HS-5 (cell line): ENCODE measurements at places on chromosomes 1 and 21.

DNA sequence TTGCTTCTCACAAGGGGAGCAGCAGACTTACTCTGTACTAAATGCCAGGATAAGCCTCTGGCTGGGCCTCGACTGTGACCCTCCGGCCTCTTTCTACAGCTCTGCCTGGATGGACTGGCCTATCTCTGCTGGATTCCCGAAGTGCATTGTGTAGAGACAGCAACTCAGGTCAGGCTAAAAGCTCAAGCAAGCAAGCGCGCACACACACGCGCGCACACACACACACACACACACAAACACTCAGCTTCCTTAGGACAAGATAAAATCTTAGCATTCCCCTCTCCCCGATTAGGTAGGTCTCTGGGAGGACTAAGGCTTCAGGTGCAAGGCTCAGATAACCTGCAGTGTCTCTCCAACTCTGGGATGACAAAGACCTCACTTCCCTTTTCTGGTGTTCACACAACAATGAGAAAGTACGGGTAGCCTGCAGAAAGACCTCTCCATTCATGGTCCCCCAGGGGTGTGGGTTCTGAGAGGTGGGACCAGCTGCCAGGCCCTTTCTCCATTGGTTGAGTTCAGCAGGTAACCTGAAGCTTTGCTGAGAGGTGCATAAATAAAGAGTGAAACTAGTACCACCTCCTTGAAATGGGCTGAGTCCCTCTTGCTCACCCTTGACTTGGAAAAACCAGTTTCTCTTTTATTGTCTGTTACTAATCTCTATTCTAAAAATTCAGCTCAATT lies 155.1 kb upstream of the CAMK1G start:
- no peak for DNase-seq

DNA sequence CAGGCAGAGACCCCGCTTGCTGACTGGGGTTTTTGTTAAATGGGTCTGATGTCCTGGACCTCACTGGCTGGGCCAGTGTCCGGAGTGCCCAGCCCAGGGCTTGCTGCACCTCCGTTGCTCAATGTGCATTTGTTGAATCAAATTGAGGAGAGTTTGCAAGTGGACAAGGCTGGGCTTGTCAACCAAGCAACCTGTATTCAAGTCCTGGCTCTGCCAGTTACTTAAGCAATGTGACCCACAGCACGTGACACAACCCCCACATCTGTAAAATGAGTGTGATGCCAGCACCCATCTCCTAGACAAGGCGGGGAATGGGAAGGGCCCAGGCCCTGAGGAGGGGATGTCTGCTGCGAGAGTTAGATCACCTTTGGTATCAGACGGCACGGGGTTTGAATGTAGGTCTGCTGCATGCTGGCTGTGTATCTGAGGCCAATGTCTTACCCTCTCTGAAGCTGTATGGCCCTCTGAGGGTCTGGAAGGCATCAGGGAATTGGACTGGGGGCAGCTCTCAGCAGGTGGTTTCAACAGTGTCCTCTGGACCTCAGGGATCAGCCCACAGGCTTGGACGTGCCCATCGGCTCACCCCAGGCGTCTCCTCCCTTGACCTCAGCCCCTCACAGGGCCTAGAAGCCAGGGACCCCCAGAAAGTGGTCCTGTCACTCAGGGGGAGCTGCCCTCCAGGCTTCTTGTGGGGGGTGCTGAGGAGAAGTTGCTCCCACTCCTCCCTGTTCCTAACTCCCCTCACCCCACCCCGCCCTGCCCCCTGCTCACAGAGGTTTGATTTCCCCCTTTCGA lies 51.0 kb upstream of the RUNX3 start:
- no peak for DNase-seq

GRCh38 chr1:60065199-60065598 lies 8.4 kb downstream of the C1orf87 start:
- no peak for DNase-seq

DNA sequence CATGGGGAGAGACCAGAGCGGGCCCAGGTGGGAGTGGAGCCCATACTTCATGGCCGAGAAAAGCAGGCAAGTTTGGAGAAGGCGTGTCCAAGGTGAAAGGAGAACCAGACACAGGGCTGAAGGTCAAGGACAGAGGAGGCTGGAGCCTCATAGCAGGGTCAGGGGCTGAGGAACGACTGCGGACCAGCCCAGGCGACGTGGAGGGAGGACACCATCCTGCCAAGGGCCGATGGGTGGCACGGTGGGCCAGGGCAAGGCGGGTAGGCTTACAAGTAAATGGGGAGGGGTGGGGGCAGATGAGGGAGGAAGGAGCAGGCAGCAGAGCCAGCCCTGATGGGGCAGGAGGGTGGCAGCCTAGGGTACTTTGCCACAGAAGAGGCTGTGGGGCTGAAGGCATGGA lies 18.2 kb upstream of the GPR153 start:
- DNase-seq = no peak

DNA sequence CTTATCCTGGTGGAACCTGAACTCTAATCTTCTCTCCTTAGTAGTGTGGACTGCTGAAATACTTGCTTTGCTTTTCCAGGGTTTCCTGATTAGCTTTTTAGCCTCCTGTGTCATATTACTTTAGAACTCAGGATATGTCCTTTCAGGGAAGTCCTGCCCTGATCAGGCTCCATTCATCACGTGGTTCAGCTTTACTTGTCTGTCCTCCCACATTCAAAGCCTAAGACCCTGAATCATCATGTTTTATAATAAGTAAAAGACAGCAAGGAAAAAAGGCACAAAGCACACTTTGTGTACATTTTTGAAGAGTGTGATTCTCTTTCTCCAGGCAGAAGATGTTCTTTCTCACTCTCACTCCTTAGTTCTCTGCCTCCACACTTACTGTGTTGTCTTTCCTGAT lies 70.6 kb downstream of the PATJ start:
- DNase-seq = no peak

DNA sequence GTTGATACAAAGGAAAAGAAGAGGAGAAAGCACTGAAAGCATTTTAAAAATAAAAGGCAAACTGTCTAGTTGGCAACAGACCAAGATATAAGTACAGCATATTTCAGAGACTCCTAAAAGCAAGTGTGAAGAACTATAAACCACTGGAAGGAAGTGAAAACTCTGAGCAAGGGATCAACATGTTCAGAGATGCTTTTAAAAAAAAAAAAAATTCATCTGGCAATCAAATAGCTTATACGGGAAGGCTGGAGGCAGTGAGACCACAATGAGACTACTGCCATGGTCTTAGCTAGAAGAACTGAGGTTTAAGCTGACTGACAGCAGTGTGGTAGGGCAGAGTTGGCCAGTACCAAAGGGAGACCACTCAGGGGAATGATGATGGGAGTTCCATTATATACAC lies 124.3 kb downstream of the VAV3 start:
- no peak for DNase-seq

GRCh38 chr1:109649491-109649914 lies 6.4 kb upstream of the GSTM4 start:
- DNase-seq = no peak

DNA sequence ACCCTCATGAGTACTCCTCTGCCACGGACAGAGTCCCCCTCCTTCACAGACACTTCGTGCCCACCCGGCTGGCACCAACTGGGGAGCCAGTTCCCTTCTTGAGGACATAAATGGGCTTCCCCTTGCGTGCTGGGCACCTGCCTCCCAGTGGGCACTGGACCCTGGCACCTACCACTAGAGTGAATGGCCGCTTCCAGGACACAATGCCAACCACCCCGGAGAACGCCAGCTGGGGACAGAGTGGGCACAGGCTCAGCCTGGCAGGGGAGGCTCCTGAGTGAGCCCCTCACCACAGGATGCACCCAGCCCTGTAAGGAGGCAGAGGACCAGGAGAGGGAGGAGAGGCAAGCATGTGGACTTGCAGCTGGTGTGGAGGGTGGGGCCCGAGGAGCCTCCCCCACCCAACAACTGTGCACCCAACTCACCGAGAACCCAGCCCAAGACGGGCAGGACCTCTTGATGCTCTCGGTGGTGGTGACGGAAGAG lies 1.0 kb downstream of the ENTREP3 start:
- no peak for DNase-seq

GRCh38 chr1:44646261-44647110 lies 27.8 kb downstream of the TMEM53 start:
- DNase-seq = no peak

- DNase-seq = no peak
Measured at GRCh38 chr21:31078796-31079195, 40.5 kb upstream of the KRTAP19-8 start.

DNA sequence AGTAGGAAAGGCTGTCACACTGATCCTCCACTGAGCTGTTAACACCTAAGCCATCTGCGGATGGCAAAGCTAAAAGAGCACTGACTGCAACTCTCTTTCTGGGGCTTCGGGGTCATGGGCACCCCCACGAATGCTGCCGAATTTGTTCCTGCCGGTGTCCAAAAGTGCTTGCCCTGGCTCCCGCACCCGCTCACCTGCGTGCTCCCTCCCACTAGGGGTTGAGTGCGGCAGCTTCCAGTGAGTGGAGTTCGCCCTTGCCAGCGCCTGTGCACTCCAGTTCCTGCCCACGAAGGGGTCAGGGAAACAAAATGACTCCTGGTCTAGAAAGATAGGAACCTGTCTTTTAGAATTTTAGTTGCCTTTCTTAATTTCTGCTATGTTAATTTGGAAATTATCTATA lies 78.7 kb downstream of the IFI44 start:
- DNase-seq = no peak

DNA sequence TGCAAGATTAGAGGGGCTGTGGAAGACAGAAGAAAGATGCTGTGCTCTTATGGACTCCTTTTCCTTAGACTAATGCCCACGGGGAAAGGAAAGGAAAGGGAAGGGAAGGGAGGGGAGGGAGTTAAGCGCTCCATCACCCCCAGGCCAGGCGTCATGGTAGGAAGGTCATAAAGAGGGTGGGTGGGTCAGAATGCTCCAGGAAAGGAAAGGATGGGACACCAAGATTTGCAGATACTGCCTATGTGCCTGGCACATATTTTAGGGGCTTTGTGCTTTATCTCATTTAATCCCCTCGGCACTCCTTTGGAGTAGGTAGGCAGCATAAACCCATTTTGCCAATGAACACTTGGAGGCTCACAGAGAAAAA lies 41.4 kb downstream of the MAB21L3 start:
- DNase-seq = no peak

DNA sequence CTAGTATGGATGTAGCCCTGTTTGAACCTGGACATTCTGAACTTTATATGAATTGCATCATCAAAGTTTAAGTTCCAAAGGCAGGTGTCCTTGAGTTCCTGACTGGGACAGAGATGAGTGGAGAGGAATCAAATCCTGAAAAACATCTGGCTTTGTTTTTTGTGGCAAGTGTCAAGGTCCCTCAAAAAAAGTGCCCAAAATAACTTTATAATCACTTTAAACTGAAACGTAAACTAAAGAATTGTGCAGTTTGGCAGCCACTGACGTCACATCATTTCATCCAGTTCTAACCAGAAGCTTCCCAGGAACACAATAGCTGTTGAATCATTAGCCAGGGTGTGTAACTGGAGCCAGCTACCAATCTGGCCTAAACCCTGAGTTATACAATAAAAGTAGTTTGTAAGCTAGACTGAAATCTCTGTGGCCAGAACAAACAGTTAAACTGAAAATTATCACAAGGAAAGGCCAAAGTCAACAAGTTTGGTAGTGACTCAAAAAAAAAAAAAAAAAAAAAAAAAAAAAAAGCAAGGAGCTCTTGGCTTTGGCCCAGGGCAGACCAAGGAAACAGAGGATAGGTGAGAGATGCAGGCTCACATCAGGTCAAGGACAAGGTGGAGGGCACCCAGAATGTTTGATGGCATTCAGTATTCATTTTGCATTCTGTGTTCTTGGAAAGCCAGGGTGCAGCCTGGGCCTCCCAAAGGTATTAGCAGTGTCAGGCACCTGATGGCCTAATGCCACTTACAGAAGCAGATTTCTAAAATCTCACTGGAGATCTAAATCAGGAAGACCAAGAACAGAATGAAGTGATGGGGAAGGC lies 74.3 kb downstream of the TNFSF18 start:
- no peak for DNase-seq

DNA sequence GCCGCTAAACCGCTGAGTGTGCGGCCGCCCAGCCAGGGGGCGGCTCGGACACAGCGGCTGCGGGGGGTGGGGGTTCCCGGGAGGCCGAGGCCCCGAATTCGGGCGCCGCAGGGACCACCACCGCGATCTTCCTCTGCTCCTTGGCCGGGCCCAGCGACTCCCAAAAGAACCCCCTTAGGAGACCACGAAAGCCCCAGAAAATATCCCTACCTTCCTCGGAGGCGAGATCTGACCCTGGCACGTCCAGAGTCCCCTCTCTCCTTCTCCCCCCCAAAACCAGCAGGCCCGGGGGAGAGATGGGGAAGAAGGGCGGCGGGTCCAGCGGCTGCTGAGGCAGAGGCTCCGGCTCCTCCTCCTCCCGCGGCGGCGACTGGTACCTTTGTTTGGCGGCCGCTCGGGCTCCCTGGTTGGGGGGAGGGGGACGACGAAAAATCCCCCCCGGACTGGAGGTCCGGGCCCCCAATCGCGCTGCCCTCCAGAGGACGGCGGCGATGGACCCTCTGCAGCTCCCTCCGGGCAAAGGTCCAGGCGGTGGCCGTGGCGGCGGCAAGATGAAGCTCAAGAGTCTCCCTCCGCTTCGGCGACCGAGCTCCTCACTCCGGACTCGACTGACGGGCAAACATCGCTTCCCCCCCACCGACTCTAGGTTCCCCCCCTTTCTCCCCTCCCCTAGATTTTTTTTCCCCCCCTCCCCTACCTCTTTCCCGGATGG lies at the start of gene ARID4B:
ARID4B (minus strand) TSS at position 621 of the 712 bp plus-strand sequence. CDS start 1,260 bp downstream, outside the sequence.
- no peak for DNase-seq

DNA sequence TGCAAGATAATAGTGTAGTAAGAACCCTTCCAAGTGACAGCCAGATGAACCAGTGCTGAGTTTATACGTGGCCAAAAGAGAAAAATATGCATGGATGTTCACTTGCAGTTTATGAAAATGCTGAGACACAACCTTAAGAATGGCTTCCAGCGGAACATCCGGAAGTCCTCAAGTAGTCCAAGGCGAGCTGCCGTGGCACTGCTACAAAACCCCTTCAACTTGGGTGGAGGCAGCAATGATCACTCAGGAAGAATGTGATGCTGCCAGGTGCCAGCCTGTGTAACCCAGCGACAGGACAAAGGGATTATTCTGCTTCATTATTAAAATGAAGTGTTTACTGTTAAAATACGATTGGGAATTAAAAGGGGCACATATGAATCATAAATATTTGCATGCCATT lies 179.6 kb downstream of the RUNX1 start:
- DNase-seq = no peak

DNA sequence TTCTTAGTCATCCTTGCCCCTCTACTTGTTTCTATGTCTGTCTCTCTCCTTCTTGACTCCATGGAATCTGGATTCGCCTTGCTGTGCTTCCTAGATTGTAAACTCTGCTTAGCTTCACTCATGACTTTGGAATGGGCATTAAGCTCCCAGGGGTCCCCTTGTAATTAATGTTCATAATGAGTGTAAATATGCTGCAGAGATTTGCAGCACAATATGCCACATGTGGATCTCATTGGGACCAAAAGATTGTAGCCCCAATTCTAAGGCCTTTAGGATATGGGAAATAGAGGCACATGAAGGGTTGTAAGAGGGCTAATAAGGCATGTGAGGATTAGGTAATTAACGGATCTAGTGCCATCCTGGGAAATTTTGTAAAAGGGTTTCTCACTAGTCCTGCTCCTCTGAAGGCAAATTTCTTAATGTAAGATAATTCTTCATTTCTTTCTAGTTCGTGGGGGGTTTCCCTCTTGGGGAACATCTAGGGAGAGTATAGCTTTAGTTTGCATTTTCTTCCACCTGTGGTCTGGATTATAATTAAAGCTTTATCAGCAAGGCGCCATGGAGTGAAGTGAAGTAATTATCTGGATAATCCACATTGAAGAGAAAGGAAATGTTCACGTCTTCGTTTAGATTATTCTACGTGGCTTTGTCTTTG lies 659.2 kb upstream of the PLXNA2 start:
- no peak for DNase-seq
